ENCODE measurements at places on chromosomes 2 and 18.

- peak; percentile 52 for DNase-seq
Measured at GRCh38 chr2:216632952-216633615, at the start of gene IGFBP2. TSS of gene IGFBP2 (plus strand) at chr2:216633420. CDS start at chr2:216633524, 104 bp downstream.

DNA sequence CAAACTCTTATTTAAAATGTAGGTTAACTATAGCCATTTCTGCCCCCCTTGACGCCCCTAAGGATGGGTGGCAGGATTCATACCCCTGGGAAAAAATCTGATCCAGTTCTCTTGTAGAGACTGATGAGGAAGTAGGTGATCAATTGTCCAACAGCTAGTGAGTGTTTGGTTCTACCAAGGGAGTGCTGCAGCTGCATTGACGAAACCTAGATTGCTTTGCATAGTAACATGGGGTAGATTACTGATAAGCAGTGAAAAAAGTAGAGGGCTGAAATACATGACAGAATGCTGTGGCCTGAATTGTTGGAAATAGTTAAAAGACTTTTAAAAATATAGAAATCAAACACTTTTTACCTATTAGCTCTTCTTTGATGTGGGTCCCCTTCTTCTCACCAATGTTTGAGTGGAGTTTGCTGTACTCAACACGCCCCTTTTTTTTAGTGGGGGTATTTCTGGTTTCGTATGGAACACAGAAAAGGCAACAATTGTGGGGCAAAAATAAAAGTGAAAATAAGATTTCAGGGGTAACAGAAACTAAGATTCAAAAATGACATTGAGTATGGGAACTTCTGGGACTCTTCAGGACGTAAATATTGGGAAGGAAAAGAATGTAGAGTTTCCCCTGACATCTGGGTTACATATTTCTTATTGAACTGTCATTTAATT, 66.2 kb downstream of the MAIP1 start:
- no peak for DNase-seq

- peak; percentile 35 for DNase-seq
Measured at GRCh38 chr2:79860228-79861058, 347.6 kb downstream of the CTNNA2 start.

DNA sequence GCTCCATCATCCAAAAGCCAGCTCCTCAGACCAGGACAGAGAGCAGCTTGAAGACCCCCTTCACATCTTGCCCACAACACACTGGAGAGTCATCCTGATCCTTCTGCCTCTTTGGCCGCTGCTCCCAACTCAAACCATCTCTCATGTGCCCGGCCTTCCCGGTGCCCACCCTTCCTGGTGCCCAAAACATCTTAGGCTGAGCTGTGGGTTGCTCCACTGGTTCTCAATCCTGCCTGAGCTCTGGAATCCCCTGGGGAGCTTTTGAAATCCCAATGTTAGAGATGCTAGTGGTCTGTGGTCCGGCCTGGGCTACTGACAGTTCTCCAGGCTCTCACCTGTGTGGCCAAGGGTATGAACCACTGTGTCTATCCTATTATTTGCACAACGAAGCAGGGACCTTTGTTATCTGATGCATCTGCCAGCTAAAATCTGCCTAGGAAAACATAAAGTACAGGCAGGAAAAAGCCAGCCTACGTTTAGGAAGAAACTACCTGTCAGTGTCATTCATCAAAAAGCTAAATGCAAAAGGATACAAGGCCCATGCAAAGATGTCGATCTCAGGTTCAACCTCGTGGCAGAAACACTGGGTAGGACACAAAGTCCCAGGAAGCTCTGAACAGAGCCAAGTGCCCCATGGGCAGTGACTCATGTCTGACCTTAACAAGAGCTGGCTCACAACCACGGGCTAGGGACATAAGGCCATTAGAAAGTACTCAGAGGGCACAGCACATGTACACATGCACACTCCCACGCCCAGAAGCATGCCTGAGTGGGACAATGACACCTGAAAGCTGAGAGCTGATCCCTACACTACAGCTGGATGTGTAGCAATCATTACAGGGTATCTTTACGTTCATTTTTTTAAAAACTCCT, 30.8 kb downstream of the TBC1D8 start:
- DNase-seq: peak; percentile 85
